ENCODE measurements at places on chromosomes 7 and 10.

DNA sequence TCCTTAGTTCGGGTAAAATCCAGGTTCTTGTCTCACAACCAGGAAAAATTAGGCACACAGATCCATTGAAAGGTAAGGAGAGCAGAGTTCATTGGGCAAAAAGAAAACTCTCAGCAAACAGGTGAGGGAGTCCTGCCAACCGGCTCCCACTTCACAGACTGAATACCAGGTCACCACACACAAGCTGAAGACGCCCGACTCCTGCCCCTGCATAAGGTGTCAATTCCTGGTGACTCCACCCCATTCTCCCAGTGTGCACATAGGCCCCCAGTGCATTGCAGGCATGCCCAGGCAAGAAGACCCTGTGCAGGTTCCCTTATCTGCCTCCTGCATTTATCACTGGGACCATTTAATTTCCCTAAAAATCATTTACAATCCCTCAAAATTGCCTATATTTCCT, 354.6 kb downstream of the LRRTM3 start:
- no peak for DNase-seq

GRCh38 chr10:118850418-118851061, 95.8 kb upstream of the CACUL1 start:
- DNase-seq = no peak

GRCh38 chr7:4058158-4058557, 623.9 kb upstream of the FOXK1 start:
- DNase-seq = no peak

GRCh38 chr10:119377451-119377957, 165.0 kb downstream of the RGS10 start:
- no peak for DNase-seq

GRCh38 chr7:105799006-105799405, 77.4 kb downstream of the ATXN7L1 start:
- no peak for DNase-seq

DNA sequence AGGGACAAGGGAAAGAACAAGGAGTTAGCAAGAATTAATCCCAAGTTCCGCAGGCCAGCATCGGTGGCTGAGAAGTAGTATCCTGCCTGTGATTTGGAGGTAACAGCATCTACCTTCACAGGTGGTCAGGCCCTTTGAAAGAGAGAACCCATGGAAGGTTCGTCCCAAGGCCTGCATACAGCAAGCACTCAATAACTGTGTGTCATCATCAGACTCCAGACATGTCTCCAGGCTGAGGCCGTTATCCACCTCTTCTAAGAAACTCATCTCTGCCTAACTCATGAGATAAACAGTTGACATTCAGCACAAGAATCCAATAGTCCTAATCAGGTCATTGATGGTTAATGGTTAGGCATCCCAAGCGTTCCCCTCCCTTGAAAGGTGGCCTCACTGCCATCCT, 45.0 kb downstream of the CTBP2 start:
- DNase-seq = no peak

DNA sequence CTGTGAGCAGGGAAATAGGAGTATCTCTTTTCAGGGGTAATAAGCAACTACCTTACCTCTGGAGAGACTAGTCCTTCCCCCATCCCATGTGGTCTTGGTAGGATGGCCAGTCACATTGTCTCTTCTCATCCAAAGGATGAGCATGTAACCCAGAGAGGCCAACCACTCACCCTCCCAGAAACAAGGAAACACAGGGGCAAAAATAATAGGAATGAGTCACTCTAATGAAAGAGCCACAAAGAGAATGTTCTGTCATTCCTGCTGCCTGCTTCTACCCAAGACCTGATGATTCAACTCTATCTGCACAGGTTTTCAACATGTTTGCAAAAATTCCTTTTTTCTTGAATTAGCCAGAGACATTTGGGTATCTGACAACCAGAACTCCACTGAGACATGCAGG, 99.3 kb upstream of the NFE2L3 start:
- DNase-seq = no peak

- DNase-seq = no peak
Observed at GRCh38 chr7:24457219-24457558, 116.1 kb upstream of the PALS2 start.

DNA sequence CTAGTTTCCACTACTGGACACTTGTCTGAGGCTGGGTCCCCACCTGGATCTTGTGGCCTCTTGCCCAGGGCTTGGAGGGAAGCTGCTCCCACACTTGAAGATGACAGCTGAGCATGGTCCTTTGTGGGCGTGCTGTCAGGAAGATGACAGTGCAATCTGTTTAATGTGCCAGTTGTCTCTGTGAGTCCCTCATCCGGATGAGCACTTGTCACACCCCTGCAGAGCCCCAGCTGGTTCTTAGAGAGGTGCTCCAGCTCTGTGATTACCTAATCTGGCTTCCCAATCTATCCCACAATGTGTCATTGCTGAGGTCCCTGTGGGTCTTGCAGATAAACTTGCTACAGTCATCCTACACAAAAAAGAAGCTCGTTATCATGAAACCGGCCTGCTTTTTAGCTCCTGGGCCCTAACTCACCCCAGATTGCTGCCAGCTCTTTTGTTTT, 34.8 kb upstream of the CCSER2 start:
- DNase-seq = no peak

- DNase-seq = no peak
Observed at GRCh38 chr10:14507176-14507575, 176.5 kb upstream of the FRMD4A start.

DNA sequence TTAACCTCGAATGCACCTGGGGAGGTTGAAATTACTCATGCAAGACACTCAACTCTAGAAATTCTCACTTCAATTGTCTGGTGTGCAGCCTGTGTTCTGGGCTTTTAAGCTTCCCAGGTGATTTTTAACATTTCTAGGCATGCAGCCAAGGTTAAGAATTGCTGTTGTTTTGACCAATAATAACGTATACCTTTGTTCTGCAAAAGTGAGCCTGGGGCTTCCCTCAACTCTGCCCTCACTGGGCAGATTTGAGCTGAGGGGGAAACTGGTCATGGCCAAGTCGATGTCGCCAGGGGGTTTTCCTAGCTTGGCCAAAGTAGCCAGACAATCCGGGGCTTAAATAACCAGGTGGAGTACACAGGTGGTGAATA, 568 bp downstream of the PRSS2 start:
- DNase-seq = no peak

DNA sequence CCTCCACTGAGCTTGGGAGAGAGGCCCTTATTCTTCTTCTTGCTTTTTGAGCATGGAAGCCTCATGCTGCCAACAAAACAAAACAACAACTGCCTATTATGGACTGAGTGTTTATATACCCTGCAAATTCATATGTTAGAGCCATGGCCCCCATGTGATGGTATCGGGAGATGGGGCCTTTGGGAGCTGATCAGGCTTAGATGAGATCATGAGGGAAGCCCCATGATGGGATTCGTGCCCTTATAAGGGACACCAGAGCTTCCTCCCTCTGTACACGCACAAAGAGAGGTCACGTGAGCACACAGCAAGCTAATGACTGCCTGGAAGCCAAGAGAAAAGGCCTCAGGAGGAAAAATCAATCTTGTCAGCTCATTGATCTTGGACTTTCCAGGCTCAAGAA, 235.0 kb downstream of the FANK1 start:
- no peak for DNase-seq

GRCh38 chr10:13016426-13016825, 14.9 kb upstream of the CCDC3 start:
- DNase-seq = peak; percentile 11

GRCh38 chr7:23533238-23533604, 1.4 kb upstream of the TRA2A start:
- no peak for DNase-seq

- no peak for DNase-seq
Observed at GRCh38 chr10:52954407-52954806, 181.8 kb upstream of the MBL2 start.

GRCh38 chr10:89576696-89577095, 41.3 kb upstream of the SLC16A12 start:
- DNase-seq = no peak

- no peak for DNase-seq
Observed at GRCh38 chr7:33750177-33750576, 155.2 kb upstream of the BMPER start.

DNA sequence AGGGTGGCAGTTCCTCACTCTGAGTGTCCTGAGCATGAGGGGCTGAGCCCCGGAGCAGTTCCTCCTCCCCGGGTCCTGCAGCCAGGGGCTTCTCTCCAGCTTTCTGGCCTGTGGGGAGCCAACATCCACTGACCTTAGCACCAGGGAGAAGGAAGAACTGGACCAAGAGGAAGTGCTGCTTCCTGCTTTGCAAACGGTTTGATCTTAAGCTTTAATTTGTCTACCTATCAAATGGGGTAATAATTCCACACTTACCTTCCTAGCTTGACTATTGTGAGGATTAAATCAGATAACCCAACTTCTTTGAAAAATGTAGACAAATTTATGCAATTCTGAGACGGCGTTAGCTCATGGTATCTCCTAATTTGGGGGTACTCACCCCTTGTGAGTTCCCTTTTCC, 2.0 kb downstream of the NOBOX start:
- DNase-seq = no peak

DNA sequence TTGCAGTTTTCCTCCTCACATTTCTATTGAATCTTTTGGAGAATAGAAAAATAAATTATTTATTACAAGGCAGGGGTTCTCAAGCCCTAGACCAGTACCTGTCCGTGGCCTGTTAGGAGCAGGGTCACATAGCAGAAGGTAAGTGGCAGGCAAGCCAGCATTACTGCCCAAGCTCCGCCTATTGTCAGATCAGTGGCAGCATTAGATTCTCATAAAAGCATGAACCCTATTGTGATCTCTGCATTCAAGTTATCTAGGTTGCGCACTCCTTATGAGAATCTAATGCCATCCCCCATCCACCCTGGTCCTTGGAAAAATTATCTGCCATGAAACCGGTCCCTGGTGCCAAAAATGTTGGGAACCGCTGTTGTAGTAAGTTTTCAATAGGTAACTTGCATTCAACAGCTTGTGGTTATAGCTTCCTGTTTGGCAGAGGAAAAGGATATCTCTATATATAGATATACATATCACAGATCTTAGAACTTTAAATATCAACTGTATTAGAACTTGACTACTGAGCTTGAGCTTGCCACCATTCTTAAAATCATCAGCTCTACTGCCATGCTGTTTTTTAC, 165.1 kb downstream of the AHR start:
- DNase-seq = no peak

- no peak for DNase-seq
Observed at GRCh38 chr10:95332666-95333249, 42.0 kb upstream of the PDLIM1 start.

- DNase-seq = no peak
Observed at GRCh38 chr10:22489975-22490374, 144.7 kb downstream of the SPAG6 start.

GRCh38 chr7:98922392-98923187, 44.3 kb downstream of the TRRAP start:
- no peak for DNase-seq

DNA sequence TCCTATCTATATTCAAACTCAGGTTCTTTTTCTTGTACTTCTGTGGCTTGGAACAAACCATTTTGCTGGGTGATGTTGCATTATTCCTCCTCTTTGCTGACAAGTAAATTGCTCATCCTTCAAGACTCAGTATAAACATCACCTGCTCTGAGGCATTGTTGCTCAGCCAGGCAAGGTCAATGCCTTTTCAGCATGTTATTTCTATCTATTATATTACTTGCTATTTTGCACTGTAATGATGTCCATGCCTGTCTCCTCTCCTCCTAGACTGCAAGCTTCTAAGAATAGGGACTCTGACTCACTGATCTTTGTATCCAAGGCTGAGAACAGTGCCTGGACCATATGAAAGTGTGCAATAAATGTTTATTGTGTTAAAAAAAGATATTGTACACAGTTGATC, 293.8 kb downstream of the RNLS start:
- no peak for DNase-seq

- no peak for DNase-seq
Observed at GRCh38 chr7:64655811-64656210, 10.1 kb upstream of the ZNF107 start.

- DNase-seq = no peak
Observed at GRCh38 chr10:78784546-78784945, 284.2 kb upstream of the ZMIZ1 start.

- peak; percentile 55 for DNase-seq
Observed at GRCh38 chr7:138981332-138982203, at the start of gene KIAA1549. Gene KIAA1549 (minus strand): TSS chr7:138981389. CDS start chr7:138981269, 120 bp downstream.

DNA sequence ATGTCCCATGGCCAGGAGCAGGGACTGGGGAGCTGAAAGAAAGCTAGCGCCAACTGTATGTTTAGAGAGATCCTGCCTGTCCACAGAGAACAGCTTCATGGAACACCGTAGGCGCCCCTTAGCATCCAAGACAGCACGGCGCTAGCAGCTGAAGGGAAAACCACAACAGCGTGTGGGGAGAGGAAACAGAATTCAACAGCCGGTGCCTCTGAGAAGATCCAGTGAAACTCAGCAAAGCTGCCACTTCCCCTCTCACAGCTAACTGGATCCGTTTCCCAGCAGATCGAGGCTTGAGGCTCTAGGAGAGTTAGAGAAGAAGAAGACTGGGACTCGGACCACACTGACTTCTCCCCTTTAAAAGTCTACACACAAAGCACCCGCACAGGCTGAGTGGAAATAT, 145.0 kb downstream of the MAD1L1 start:
- no peak for DNase-seq

- DNase-seq = no peak
Observed at GRCh38 chr7:43385856-43386255, 197.1 kb upstream of the STK17A start.

- no peak for DNase-seq
Observed at GRCh38 chr7:72048420-72048819, 363.7 kb downstream of the CALN1 start.

DNA sequence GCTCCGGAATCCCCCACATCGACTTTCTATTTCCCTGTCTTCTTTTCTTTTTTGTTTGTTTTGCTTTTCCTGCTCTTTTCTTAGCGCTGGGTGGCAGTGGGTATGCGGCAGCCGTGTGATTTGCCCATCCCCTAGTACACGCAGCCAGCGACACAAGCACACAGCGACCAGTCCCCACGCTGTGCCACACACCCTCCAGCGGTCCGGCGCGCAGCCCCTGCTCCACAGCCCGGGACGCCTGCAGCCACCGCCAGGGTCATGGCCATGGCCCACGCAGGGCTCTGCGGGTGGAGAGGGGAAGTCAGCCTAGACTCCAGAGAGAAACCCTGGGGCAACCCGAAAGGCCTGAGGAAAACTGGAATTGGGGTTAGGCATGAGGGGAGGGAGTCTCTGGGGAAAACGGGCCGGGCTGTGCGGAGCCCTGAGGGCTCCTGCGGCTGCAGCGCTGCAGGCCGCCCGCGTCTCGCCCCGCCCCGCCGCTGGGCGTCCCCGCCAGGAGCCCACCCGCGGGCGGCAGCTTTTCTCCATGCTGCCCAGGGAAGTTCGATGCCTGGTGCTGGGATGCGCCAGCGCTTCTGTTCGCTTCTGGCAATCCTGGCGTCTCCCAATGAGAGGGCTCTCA, 2.5 kb downstream of the CHRM2 start:
- DNase-seq = peak; percentile 23

DNA sequence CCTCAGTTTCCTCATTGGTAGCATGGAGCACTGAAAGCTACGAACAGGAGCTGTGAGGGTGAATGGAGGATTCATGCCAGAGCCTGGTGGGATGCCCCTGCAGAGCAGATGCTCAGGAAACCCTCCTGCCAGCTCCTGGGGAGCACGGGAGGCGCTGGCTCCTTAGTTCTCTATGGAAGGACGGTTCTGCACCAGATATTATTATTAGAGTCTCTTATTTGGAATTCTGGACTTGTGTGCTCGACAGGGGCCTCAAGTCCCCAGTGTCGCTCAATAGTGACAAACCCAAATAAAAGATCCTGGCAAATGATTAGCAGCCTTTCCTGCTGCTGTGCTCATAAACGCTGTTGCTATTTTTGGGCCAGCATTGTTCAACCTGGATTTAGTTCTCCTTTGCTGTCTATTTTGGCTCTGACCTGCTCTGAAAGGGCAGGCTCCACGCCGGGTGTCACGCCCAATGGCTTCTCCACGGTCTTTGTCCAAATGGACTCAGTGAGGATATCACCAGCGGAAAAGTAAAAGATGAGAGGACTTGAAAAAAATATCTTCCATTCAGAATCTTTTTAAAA, 23.0 kb upstream of the KLF6 start:
- DNase-seq = no peak
